ENCODE measurements at places on chromosomes 1 and 21.

- DNase-seq: no peak
Observed at GRCh38 chr1:4010284-4010683, 110.2 kb upstream of the C1orf174 start.

DNA sequence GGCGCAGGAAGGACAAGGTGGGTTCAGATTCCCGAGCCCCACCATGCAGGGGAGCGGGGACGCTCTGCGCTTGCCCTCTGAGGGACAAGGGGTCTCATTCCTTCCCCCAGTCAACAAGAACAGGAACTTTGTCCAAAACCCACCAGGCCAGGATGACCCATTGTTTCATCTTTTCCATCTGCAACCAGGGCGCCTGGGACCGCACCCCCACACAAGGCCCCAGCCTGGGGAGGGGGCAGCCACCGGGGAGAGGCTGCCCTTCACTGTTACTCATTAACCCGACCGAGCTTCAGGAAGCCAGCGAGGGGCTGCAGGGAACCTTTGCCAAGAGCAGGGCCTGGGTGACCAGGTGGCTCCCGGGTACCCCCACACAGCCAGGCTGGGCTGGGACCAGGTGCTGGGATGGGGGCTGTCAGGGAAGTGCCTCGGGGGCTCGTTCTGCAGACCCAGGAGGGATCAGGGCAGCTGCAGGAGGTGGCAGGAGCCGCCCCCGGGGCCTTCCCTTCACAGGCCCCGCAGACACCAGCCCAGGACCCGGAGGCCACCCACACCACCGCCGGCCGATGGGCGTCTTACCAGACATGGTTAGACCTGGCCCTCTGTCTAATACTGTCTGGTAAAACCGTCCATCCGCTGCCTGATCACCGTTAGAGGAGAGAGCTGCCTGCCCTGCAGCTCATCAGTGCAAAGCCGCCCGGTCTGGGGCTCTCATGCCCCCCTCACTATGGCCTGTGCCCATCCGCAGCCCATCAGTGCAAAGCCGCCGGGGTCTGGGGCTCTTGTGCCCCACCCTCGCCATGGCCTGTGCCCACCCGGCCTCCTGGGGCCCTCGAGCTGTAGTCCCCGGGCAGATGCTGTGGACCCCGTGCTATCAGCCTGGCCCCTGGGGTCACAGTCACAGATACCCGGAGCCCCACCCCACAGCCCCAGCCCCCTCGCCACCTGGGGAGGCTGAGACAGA is 4.9 kb upstream of the TTLL10 start:
- DNase-seq: no peak

DNA sequence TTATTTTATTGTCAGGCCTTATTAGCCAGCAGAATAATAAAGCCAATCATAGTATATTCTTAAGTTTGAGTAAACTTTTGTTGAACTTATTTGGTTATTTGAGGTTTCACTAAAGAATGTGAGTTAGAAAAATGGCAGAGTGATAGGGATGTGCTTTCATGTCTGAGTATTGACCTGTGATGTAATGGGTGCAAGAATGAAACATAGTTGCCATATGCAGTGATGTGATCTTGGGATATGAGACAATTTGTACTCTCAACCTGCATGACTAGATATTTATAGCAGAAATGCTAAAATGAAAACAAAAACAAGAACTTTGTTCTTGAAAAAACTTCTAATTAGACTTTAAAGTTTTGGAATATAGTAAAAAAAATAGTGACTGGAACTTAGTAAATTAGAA is 97.9 kb downstream of the DISP1 start:
- no peak for DNase-seq

DNA sequence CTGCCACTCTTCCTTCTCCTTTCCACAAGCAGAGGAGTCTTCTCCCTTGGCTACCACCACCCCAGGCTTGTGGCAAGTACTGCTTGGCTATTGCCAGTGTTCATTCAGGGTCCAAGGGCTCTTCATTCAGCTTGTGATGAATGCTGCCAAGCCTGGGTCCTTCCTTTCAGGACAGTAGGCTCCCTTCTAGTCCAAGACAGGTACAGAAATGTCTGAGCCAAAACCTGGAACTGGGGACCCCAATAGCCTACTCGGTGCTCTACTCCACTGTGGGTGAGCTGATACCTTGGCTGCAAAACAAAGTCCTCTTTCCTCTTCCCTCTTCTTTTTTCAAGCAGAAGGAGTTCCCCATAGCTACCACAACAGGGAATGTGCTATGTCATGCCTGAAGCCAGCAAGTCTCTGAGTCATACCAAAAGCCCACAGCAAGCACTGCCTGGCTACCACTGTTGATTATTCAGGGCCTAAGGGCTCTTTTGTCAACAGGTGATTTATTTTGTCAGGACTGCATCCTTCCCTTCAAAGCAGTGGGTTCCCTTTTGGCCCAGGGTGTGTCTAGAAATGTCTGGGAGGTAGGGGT is 268.9 kb downstream of the HHAT start:
- no peak for DNase-seq

GRCh38 chr1:67304023-67304422 is 3.6 kb upstream of the IL12RB2 start:
- no peak for DNase-seq

GRCh38 chr1:117633936-117634335 is 28.1 kb downstream of the TENT5C start:
- DNase-seq: no peak
